Kidney epithelial cell (primary cell): ENCODE measurements at places on chromosomes 12 and 14. TPM values are rescaled to one million over a fixed set of nuclear protein-coding genes. Genes with fewer than 3 reads are reported as not detected.

Gene OVCH1
- total RNA-seq = not detected in 2 replicates

Gene CLEC2A
- not detected in 2 replicates for total RNA-seq

- DNase-seq = no peak
Measured at GRCh38 chr12:51285843-51286242, 15.6 kb upstream of the SMAGP start.

- no peak for DNase-seq
Measured at GRCh38 chr12:121933522-121934308, 15.3 kb downstream of the CFAP251 start.

- peak; percentile 56 for DNase-seq
Measured at GRCh38 chr12:112149596-112149995, 24.2 kb downstream of the TRAFD1 start.

- DNase-seq = peak; percentile 25
Measured at GRCh38 chr12:65306366-65307168, 28.1 kb downstream of the MSRB3 start.

GRCh38 chr12:92582893-92583292 is 119.9 kb upstream of the PLEKHG7 start:
- DNase-seq = no peak

DNA sequence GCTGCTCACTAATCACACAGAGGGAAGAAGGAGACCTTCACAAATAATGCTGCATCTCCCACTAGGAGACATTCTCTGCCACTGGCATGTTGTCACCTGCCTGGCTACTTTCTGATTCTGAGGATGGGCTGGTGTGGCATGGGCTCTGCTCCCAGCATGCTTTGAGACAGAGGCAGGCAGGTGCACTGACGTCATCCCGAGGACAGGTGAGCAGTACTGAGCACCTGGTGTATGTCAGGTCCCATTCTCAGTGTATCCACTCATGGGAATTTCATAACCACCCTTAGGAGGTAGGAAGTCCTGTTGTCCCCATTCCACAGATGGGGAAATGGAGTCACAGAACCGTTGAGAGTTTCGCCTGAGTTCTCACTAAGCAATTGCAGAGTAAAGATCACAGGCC is 597.9 kb downstream of the VRK1 start:
- no peak for DNase-seq
